Endothelial cell (in vitro differentiated cells): ENCODE measurements at places on chromosomes 3 and 15.

DNA sequence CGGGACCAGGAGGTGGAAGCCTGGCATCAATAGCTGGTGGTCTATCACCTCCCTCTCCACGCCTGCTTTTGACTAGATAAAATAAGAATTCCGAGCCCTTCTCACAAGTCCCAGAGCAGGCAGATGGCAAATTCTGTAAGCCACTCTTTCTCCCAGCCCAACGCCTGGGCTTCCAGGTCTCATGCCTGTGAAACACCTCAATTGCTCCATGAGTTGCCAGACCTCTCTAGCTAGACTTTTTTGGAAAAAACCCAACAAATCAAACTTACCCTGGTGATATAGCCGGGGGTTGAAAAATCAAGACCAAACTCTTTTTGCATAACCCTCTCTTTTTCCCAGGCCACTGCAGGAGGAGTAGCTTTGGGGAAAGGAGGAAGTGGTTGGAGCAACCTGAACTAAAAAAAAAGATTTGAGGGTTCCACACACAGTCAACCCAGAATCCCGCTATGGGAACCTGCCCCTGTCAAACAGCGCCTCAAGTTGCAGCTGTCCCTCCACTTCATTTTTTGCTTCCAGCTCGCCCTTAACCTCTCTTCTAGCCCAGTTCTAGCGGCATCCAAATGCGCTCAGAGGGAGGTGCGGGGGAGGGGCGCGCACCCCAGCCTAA lies 7.0 kb downstream of the BHLHE40 start:
- no peak for DNase-seq
- peaks cover 2% of the 10 kb centered on the region for H3K27me3 ChIP-seq
- peaks cover 35% of the 10 kb centered on the region for H3K4me1 ChIP-seq

DNA sequence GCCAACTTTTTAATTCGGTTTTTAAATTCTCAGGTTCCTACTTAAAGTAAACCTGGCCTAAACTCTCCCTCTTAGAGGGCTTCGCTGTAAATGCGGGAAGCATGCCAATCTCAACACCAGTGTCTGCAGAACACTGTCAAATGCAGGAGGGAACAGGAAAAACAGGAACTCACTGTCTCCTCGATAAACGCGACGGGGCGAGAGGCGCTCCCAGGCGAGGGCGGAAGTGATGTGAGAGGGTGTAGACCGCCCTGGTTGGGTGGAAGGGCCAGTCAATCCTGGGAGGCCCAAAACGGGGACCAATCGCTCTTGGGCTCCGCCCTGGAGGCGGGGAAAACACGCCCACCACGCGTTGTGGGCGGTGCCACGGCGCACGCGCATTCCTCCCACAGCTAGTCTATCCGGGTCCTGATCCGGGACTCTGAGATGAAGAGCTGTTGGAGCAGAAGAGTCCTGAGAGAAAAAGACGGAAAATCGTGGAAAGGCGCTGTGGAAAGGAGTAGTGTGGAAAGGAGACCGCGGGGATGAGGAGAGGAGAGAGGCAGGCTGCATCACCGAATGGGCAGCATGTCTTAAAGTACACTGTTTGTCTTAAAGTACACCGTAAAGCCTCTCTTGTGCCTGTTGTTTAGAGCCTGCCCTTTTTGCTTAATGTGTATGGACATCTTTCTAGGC lies 27.1 kb downstream of the SLC28A2 start:
- peaks cover 8% of the 10 kb centered on the region for H3K4me1 ChIP-seq
- H3K4me3 ChIP-seq: peak overlapping the region; percentile 95
- H3K36me3 ChIP-seq: no peaks in the 10 kb centered on the region
- peak overlapping the region; percentile 96 for H3K27ac ChIP-seq
- DNase-seq: peak; percentile 95

DNA sequence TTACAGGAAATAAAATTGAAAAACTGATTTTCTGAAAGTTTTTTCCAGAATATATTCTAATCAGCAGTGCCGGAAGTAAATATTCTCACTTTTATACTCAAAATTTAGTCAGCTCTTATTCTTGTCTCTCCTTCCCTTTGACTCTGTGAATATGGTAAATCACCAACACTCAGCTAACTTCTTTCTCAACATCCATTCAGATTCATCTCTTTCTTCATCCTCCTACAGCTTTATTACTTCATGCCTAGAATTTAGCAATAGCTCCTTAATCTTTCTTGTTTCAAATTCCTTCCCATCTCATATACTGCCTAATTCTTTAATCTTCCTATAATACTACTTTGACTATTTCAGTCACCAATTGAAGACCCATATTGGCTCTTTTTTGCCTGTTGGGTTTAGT lies 67.9 kb downstream of the FGF7 start:
- no peak overlapping the region for H3K4me3 ChIP-seq
- DNase-seq: no peak
- no peak overlapping the region for H3K27ac ChIP-seq
- no peaks in the 10 kb centered on the region for H3K4me1 ChIP-seq

GRCh38 chr3:14490831-14491230 lies 49.3 kb downstream of the GRIP2 start:
- no peak for DNase-seq
- no peak overlapping the region for H3K4me3 ChIP-seq
- peaks cover 6% of the 10 kb centered on the region for H3K4me1 ChIP-seq
- peaks cover 10% of the 10 kb centered on the region for H3K36me3 ChIP-seq
- peaks cover 8% of the 10 kb centered on the region for H3K27me3 ChIP-seq
